ENCODE measurements at places on chromosomes 2 and 18.

- DNase-seq = no peak
Measured at GRCh38 chr2:137937778-137938177, 26.5 kb upstream of the HNMT start.

DNA sequence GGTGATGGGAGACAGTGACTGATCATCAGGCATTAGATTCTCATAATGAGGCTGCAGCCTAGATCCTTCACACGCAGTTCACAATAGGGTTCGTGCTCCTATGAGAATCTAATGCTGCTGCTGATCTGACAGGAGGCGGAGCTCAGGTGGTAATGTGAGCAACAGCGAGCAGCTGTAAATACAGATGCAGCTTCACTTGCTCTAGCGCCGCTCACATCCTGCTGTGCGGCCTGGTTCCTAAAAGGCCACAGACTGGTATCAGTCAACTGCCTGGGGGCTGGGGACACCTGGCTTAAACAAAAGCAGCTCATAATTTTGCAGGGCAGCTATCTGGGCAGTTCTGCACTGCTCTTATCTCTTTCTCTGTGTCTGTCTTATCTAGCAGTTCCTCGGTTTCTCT lies 20.4 kb upstream of the CD226 start:
- no peak for DNase-seq

DNA sequence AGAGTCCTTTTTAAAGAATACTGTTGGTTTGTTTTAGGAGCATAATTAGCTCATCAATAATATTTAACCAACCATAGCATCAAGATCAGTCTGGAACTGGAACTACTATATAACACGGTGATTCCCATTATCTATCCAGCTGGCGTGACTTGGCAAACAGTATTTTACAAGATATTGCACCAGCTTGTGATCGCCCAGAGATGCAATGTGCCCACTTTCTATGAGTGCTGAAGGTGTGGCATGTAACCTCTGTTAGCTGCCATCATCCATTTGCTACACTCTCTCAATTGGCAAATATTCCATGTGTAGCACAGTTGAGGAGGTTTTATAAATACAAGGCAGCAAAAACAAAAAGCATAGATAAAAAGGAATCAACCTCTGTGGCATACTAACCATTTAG lies 64.9 kb downstream of the FIGN start:
- DNase-seq = no peak

DNA sequence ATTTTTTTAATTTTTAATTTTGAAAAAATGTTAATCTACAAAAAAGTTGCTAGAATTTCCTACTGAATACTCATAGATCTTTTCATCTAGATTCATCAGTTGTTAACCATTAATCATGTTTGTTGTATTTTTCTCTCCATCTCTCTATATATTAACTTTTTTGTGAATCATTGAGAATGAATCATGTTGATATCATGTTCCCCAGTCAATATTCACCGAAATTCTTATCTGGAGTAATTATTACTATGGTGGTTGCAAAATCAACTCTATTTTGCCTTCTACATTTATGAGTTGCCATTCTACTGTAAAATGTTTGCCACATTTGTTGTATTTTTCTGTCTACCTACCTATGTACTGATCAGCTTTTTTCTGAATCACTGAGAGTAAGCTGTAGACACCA lies 154.0 kb downstream of the SPP2 start:
- DNase-seq = no peak

GRCh38 chr2:158965641-158966040 lies 2.8 kb upstream of the TANC1 start:
- DNase-seq = no peak

DNA sequence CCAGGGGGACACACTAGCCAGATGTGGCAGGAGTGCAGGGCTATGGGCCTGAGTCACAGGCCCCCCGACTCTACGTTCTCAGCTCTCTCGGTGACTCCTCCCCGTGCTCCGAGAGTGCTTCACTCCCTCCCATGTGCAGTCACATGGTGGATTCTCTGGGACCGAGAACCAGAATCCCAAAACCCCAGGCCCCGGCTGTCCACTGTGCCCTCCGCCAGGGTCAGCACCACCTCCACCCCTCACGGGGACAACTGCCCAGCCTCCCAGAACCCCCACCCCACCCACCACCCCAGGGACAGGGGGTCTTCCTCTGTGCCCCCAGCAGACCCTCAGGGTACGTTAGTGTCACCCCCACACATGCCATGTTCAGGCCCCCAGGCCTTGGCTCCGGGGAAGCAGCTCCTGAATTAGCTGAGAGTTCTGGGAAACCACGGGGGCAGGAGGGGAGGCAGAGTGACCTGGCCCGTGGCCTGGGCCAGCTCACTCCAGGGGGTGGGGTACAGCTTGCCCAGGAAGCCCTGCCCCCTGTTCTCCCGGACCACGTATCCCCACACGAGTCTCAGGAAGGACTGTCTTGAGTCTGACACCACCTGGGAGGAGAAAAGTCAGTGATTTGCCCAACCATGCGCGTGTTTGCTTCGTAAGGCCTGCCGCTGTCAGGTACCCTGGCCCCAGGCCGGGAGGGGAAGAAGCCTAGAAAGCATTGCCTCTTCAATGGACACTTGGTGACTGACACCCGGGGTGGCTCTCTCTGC lies 4.4 kb downstream of the RAMP1 start:
- no peak for DNase-seq

DNA sequence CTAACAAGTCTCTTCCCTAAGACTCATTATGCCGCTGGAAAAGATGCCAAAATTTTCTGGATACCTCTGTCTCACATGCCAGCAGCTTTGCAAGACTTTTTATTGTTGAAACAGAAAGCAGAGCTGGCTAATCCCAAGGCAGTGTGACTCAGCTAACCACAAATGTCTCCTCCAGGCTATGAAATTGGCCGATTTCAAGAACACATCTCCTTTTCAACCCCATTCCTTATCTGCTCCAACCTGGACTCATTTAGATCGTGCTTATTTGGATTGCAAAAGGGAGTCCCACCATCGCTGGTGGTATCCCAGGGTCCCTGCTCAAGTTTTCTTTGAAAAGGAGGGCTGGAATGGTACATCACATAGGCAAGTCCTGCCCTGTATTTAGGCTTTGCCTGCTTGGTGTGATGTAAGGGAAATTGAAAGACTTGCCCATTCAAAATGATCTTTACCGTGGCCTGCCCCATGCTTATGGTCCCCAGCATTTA lies 26.3 kb downstream of the DHRS9 start:
- no peak for DNase-seq

DNA sequence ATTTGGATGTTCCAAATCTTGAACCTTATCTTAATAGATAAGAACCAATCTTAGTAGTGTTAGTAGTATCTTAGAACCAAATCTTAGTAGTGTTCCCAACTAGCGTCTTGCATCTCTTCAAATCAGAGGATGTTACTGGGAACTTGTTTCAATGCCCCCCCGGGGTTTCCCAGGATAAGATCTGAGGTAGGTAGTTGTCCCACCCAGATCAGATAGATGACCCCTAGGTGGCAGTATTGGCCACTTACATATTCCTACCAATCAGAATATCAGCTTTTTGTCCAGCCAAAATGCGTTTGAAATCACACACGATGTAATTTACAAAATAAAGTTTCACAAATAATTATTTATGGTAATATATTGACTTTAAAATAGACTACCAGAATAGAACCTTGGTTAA lies 314.8 kb downstream of the MBD2 start:
- no peak for DNase-seq

DNA sequence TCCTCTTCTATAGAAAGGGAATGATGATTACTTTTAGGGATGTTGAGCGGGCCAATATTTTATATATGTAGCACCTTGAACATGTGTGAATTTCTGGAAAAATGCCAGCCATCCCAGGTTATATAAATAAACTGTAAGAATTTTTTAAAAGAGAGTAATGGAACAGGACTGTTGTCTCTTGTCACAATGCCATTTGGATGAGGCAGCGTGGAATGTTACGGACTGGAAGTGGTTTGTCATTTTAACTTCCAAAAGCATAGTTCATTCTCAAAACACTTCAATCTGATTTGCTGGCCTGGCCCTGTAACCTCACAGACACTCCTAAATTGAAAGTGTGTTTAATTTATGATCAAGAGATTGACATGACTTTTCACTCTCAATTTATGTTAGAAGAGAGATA lies 70.8 kb downstream of the TPGS2 start:
- no peak for DNase-seq

GRCh38 chr2:19859565-19859964 lies 42.2 kb downstream of the TTC32 start:
- no peak for DNase-seq

GRCh38 chr2:206482123-206482522 lies 38.8 kb downstream of the ADAM23 start:
- no peak for DNase-seq

- DNase-seq = no peak
Measured at GRCh38 chr2:10716581-10716980, 4.8 kb upstream of the ATP6V1C2 start.

DNA sequence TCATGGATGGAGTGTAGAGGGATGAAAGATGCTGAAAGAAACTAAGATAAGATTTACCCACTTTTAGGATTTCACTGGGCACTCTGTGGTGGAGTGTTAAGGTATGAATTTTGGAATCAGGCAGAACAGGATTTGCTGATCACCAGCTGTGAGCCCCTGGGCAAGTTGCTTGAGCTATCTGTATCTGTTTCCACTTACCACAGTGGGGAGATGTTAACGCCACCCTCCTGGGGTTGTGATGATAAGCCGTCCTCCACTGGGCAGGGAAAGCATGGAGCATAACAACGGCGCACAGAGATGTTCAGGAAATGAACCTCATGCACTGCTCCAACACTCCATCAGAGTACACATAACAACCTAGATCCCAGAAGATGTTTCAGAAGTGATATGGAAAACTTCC lies 160.6 kb downstream of the MTCL1 start:
- no peak for DNase-seq

- DNase-seq = no peak
Measured at GRCh38 chr2:3956406-3956805, 253.0 kb downstream of the DCDC2C start.

DNA sequence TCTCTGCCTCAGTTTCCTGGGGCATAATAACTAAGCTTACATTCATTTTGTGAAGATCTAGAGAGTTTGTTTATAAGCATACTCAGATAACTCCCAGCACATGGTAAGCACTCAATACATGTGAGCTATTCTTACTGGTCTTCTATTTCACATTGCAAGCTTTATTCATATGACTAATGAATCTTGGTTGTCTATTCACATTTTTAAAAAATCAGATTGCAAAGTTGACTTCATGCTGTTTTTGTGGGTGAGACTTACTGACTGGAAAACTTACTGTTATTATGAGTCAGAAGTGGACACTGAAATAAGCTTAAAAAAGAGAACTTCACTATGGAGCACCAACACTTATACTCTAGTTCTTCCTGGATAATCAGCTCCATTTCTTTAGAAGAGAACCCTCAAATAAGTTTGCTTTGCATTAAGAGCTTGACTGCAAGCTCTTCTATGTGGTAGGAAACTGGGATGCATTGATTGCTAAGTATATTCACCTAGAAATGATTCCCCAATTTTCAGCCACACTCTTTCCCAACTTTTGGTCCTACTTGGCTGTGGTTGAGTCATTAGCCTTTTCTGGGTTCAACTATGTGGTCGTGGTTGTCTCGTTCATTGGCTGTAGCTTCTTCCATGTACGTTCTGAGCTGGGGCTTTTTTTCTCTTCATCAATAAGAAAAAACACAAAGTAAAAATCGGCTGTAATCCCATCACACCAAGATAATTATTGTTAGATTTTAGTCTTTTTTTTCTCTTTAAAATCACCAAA lies 29.5 kb upstream of the RBMS1 start:
- no peak for DNase-seq

- DNase-seq = no peak
Measured at GRCh38 chr18:23198217-23198845, 63.0 kb downstream of the CABLES1 start.

- no peak for DNase-seq
Measured at GRCh38 chr2:199111458-199111857, 346.3 kb downstream of the SATB2 start.

GRCh38 chr2:85309699-85310321 lies 18.0 kb downstream of the TGOLN2 start:
- DNase-seq = no peak

DNA sequence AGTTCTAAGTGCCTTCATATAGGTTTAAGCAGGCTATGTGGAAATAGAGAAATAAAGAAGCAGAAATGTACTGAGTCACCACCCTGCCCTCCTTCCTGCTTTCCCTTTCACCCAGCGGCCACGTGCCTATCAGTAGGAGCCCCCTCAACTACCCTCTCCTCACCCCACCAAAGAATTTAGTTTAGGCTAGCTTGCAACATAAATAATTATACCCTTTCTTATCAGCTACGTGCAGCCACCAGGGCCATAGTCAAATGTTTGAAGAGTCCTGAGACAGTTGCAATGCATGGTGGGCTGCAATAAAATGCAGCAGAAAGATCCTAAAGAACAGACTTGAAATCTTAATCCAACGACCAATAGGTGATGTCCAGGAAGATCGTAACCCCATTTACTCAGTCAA lies 101.2 kb downstream of the RTP5 start:
- DNase-seq = no peak

GRCh38 chr2:178241844-178242551 lies 47.7 kb downstream of the OSBPL6 start:
- no peak for DNase-seq

DNA sequence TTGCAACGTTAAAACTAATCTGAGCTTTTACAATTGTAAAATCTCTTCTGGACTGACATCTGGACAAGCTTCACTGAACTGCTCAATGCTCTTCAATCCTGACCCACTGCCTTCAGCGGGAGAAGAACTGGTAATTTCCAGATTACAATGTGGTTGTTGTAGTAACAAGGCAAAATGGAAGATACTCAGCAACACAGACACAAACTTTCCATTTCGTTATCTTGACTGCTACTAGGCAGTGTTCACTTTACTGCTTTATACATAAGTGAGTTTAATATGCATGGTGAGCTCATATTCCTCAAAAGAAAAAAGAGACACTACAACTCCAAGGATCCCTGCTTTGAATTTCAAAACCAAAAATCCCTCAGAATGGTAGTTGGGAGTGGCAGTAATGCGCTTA lies 51.9 kb downstream of the GRB14 start:
- DNase-seq = no peak

DNA sequence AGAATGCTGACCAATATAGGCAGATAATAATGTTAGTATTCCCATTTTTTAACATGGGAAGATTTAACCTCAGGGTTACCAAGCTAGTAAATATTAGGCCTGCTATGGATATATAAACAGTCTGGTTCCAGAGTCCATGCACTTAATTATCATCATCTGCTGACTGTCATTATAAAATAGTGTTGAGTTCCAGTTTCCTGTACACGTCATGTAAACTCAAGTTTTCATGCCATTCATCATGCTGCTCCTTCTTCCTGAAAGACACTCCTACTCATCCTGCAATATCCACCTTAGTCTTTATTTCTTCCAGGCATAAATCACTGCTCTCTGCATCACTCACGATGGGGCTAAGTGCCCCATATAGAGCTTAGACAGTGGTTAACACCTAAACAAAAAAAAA lies 420.8 kb upstream of the SPHKAP start:
- DNase-seq = no peak
